ENCODE measurements at places on chromosomes 13 and 19.

DNA sequence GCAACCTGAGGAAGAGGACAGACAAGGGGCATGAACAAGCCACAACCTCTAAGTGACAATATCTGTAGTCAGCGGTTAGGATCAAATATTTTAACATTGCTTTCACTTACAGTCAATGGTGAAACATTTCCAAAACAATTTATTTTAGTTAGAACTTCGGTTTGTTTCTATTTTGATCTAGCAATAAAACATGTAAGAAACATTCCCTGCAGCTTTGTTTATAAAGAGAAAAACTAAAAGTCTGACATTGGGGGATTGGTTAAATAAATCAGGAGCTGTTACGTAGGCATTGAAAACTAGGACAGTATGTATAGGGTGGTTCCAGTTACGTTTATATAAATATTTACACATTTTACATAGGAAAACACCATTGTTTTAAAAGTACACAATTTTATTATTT, 3.4 kb downstream of the URI1 start:
- DNase-seq = no peak

DNA sequence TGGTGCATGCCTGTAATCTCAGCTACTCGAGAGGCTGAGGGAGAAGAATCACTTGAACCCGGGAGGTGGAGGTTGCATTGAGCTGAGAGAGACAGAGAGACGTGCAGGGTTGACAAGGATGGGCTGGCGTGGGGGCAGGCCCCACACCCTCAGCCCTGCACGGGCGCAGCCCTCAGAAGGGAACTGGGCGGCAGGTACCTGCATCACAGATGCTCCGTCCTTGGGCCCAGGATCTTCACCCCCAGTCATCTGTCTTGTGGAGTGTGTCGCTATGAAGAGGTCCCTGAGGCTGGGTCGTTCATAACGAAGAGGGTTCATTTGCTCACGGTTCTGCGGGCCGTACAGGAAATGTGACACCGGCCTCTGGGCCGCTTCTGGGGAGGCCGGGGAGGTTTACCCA, 20.3 kb downstream of the C2CD4C start:
- no peak for DNase-seq

DNA sequence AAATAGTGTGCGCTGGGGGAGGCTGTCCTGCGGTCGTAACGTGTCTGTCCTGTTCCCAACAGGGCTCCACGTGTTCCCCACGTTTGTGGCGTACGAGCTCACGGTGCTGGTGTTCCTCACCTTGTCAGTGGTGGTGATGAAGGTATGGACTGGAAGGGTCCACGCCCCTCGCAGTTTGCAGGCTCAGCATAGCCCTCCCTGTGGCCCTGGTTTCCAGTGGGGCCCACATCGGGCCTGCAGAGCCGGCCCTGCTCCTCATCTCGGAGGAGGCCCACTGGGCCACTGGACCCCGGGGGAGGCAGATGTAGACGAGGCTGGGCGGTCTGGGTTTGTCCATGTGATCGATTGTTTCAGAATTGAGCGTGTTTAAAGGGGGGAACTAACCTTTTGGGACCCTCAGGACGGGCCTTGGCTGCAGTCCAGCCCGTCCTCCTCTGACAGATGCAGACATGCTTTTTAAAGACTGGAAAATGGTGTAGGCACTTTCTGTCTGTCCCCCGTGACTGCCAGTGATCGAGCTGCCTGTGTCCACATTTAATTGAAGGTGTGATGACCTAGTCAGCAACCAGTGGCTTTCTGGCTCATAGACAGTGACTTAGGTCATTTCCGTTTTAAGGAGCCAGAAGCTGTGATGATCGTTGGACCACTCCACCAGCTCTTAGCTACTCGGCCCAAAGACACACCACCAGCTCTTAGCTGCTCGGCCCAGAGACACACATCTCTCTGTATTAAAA, 37.1 kb upstream of the TFDP1 start:
- DNase-seq = no peak

DNA sequence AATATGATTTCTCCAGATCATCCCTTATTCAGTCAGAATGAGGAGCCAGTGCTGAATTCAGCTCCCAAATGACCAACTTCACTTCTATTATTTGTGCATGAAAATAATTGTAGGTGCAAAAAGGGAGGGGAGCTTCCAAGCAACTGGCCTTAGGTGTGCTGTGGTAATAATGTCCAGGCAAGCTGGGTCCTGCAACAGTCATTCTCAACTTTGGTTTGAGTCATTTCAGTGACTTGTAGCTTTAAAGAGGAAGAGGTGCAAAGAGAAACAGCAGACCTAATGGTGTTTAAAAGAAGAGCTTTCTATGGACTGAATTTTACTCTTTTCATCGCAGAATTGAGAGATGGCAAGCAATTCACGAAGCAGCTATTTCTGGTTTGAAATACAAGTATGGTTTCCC, 29.2 kb upstream of the FGF9 start:
- peak; percentile 74 for DNase-seq

GRCh38 chr19:32450217-32450616, 44.6 kb downstream of the DPY19L3 start:
- no peak for DNase-seq

DNA sequence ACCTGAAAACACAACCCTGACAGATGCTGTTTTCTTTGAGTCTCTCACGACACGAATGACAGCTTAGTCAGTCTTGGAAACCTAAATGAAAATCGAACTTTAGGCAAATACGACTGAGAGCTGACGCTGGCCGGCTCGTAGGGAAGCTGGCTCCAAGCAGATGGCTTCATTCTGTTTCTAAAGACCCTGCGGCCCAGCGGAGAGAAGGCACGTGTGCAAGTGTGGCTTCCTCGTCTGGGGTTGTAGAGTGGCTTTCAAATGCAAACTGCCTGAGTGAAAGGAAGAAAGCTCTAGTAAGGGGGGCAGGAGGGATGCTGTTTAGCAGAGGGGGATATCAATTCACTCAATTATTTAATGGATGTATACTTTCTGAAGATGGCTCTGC, 26.1 kb upstream of the TIMM44 start:
- no peak for DNase-seq

DNA sequence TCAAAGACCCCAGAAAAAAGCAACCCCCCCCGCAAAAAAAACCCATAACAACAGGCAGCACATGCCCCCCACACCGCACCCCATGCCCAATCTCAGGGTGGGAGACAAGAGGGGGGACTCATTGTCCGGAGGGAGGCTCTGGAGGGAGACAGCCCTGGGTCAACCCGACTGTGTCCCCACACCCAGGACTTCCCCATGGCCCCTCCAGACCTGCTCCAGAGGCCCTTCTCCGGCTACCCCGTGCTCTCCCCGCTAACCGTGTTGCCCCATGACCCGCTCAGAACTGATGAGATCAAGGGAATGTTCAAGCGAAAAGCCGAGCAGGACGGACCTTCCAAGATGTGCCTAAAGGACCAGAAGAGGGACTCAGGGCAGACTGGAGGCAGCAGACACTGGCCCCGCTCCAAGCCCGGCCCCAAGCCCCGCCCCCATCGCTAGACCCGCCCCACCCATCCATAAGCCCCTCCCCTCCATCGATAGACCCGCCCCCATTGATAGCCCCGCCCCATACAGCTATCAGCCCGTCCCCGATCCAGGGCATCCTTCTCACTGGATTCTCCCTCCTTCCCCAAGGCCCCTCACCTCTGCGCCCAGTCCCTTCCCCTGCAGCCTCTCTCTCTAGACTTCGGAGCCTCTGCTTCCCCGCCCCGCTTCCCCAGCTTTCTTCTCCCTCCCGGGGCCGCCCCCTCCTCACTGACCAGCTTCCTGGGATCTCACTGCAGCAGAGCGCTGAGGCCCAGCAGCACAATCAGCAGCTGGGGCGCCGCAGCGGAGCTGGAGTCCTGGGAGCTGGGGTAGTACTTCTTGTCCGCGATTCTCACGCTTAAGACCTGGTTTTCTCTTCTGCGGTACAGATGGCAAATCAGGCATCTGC, 2.2 kb downstream of the BST2 start:
- DNase-seq = no peak

GRCh38 chr13:114167885-114168284, 11.2 kb upstream of the CFAP97D2 start:
- DNase-seq = no peak

DNA sequence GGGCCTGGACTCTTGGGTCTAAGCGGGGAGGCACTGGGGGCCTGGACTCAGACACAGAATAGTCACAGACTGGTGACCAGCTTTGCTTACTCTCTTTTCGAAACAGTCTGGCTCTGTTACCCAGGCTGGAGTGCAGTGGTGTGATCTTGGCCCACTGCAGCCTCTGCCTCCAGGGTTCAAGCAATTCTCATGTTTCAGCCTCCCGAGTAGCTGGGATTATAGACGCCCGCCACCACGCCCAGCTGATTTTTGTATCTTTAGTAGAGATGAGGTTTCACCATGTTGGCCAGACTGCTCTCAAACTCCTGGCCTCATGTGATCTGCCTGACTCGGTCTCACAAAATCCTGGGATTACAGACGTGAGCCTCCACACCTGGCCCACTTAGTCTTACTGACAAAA, 11.1 kb downstream of the MED25 start:
- no peak for DNase-seq

DNA sequence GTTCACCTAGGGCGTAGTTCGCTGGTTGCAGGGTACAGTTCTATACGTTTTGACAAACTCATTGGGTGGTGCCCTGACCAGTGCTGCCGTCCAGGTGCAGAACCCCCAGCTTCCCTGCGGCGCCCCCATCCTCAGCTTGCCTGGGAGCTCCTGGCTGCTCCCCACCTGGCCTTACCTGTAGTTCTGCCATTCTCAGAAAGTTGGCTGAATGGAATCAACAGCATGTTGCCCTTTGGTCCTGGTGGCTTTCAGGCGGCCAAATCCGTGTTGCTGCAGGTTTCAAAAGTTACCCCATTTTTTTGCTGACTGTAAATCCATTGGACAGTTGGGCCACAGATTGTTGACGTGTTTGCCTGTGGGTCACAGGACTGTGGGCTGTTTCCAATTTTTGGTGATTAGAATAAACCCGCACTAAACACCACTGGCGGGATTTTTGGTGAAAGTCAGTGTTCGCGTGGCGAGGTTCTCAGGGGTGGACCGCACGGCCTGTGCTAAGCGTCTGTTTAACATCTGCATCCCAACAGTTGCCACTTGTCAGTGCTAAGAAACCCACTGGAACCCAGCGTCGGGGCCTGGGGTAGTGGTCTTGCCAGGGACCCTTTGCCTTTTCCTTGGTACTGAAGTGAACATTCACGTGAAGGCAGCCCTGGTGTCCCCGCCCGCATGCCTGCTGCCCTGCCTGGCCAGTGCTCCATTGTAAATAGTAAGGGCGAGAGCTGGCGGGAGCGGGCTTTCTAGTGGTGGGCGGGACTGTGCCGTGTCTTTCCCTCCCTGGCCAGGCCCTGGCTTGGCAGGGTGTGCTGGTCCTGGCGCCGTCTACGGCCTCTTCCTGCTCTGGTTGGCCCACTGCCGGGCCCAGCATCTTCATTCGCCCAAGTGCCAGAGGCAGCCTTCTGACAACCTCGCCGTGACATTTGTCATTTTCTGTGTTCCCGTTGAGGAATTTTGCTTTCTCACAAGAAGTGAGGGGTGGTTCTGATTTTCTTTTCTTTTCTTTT, 3.3 kb downstream of the DOT1L start:
- DNase-seq = peak; percentile 8

GRCh38 chr13:113848431-113849260, 15.2 kb downstream of the GAS6 start:
- DNase-seq = peak; percentile 72

DNA sequence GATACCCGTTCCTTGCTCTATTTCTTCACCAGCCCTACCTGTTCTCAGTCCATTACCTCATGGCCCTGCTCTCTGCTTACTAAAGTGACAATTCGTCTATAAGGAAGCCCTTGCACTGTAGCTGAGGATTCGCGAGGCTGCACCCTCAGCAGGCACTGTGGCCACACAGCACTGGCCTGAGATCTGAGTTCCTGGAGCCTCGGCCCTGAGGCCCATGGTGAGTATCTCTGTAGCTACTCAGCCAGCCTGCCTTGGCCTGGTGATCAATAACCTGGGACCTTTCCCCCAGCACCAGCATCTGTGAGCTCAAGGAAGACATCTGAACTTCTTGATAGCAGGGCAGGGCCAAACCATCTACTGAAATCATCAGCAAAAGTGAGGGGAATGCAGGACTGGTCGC, 90.7 kb downstream of the RGCC start:
- no peak for DNase-seq

DNA sequence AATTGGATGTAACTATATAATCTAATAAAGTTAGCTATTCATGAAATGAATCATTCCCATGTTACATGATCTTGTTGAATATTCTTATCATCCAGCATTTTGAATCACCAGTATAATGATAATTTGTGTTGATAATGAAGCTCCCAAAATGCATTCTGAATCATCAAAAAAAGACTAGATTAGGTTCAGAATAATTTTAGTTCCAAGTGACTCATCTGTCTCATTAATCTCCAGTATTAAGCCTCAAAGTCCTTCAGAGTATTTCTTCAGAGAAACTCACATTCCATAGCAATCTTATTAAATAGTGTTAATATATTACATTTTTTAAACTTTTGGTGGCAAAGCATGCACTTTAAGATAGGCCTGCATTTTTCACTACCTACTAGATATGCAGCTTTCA, 207.5 kb downstream of the SLITRK5 start:
- no peak for DNase-seq

- DNase-seq = peak; percentile 29
These were observed 35.1 kb downstream of the LCP1 start for GRCh38 chr13:46146898-46147297.

DNA sequence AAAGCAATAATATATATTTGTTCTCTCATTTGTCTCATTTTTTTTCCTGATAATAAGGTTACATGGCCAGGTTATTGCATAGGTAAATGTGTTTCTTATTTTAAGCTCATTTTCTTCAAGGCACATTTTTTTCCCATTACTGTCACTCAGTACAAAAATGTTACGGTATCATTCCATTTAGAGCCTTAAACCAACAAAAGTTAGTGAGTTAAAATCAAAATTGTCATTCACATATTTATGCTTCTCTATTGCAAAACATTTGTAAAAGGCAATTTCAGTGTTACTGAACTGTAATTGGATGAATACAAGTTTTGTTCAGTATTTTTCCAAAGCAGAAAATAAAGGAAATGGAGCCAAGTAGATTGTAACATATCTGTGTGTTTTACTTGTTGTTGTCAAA, 117.6 kb upstream of the MAB21L1 start:
- DNase-seq = no peak

- DNase-seq = peak; percentile 7
These were observed at the start of gene IL17D for GRCh38 chr13:20702915-20703779. IL17D (plus strand) TSS chr13:20703699; CDS start chr13:20704002, 303 bp downstream.

DNA sequence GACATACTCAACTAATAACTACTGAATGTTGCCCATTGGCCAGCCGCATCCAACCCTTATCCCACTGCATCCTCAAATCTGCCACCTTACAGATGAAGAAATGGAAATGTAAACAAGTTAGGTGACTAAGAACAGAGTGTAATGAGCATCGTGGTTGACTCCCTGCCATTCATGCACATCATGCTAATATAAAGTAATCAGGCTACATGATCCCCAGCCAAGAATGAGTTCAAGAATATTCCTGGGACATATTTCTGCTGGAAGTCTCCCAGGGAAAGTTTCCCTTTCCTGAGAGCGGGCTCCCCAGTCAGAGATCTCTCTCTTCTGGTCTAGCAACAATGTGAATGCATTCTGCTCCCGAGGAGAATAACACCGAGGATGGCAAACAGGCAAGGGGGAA, 55.9 kb upstream of the SERP2 start:
- peak; percentile 24 for DNase-seq
